ENCODE measurements at places on chromosomes 3 and 15. TPM values are rescaled to one million over a fixed set of nuclear protein-coding genes. Genes with fewer than 3 reads are reported as not detected.

Gene CNBP
- total RNA-seq: 273 TPM

DNA sequence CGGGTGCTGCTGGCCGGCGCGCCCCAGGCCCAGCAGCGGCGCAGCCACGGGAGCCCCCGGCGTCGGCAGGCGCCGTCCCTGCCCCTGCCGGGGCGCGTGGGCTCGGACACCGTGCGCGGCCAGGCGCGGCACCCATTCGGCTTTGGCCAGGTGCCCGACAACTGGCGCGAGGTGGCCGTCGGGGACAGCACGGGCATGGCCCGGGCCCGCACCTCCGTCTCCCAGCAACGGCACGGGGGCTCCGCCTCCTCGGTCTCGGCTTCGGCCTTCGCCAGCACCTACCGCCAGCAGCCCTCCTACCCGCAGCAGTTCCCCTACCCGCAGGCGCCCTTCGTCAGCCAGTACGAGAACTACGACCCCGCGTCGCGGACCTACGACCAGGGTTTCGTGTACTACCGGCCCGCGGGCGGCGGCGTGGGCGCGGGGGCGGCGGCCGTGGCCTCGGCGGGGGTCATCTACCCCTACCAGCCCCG lies 777 bp downstream of the LOXL1 start:
- DNase-seq: peak; percentile 38

Gene DNASE1L3
- total RNA-seq: not detected

GRCh38 chr3:125611908-125612307 lies 16.6 kb upstream of the OSBPL11 start:
- DNase-seq: no peak

DNA sequence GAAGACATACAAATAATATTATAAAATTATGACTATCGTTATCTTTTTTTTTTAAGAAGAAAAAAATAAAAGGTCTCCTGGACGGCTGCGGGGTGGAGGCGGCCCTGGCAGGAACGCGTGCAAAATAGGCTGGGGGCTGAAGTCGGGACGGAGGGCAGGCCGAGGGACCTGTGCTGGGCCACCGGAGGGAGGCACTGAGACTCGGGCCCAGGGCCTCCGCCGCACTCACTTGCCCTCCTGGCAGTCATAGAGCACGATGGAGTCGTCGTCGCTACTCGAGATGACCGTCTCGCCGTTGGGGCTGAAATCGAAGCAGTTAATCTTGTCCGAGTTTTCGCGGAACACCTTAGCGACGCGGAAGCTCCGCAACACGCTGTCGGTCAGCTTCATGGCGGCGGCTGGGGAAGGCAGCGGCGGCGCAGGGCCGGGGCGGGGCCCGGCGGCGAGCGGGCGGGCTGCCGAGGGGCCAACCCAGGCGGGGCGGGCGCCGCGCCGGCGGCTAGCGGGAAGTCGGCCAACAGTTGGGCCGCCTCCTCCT lies 408 bp downstream of the WDR82 start:
- peak; percentile 73 for DNase-seq

DNA sequence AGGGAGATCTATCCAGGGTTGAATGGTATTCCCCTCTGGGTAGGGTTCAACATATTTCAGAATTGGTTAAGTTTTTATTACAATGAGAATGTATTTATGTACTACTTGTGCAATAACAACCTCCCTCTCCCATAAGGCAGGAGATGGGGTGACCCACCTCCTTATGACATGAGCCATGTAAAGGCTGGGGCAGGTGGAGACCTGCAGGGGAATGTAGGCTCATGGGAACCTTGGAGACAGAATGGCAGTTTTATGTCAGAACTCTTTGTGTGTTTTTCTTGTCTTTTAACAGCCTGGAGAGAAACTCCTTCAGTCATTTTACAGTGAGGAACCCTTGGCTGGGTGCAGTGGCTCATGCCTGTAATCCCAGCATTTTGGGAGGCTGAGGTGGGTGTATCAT lies 24.6 kb upstream of the INSYN1 start:
- no peak for DNase-seq

DNA sequence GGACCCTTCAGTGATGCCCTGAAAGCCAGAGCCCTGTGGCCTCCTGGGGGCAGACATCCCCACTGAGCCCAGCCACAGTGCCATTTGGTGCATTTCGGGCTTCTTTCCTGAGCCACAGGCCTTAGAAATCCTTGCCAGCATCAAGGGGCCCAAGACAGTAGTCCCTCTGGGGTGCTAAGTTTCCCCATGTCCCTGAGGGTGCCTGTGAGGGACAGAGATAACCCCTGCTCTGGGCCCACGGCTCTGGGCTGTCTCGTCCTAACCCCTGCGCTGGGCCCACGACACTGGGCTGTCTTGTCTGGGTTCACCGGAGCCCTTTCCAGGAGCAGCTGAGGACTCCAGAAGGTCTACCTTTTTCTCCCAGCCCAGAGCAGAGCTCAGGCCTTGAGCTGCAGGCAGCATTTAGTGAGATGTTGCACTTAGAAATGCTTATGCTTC lies 45.1 kb upstream of the FGD5 start:
- peak; percentile 13 for DNase-seq

Data from activated CD8-positive, alpha-beta T cell treated with anti-CD3 and anti-CD28 coated beads, Interleukin-2, amount 10 ng/mL, durations not matched to agents 7 days and 5 days (primary cell).